ENCODE measurements at places on chromosomes 2 and 18.

GRCh38 chr2:196149948-196150347 lies 21.4 kb downstream of the STK17B start:
- DNase-seq, result no peak

DNA sequence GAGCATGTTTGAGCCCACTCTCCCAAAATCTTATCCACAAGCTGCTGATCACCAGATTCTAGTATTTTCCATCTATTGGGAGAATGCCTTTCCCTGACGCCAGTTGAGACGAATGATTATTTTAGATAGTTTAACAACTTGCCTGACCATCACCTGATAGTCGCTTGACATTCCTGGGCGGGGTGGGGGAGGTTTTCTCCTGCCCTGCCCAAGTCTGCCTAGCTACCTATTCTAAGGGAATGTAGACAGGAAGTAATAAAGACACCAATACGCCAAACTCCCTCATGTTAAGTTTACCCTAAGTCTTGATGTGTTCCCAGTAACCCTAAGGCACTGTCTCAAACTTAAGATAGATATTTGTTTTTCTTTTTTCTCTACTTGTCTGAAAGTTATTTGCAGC lies 4.6 kb upstream of the ACAA2 start:
- no peak for DNase-seq

GRCh38 chr2:47654790-47655562 lies 128.0 kb upstream of the MSH6 start:
- no peak for DNase-seq

DNA sequence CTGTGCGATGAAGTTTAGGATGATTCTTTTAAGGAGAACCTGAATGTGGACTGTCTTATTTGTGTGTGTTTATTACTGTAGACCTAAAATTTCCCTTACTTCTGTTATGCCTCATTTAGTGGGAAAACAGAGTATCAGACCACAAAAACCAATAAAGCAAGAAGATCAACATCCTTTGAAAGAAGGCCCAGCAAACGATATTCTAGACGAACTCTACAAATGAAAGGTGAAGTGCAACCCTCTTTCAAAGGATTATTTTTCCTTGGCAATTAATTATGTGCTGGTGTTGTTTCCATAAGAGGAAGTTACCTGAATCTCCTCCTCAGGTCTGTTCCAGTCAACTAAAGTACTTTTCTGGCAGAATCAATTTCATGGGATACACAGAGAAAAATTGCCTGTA lies 78.6 kb downstream of the EPB41L5 start:
- DNase-seq, result no peak

GRCh38 chr2:209388446-209389037 lies 35.3 kb upstream of the MAP2 start:
- no peak for DNase-seq

DNA sequence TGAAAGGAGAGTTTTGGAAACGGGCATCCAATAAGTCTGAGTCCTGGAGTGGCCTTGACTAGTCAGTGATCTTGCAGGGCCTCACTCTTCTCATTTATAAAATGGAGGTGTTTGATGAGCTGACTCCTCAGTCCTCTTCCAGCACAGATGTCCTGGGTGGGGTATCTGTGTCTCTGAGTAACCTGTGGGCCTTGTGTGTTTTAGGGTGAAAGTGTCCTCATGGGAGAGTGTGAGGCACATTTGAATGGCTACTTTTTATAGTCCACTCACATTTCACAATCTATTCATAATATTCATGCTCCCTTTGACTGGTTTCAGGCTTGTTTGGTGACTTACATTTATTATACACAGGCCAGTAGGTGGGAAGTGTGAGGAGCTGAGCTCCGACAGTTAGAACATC lies 106.4 kb upstream of the CELF4 start:
- DNase-seq, result no peak

GRCh38 chr18:48229552-48229981 lies 179.6 kb downstream of the ZBTB7C start:
- no peak for DNase-seq

- peak; percentile 22 for DNase-seq
These were observed 909 bp downstream of the TGFA start for GRCh38 chr2:70552501-70553333.

- no peak for DNase-seq
These were observed 106.0 kb upstream of the CYP1B1 start for GRCh38 chr2:38181806-38182491.

DNA sequence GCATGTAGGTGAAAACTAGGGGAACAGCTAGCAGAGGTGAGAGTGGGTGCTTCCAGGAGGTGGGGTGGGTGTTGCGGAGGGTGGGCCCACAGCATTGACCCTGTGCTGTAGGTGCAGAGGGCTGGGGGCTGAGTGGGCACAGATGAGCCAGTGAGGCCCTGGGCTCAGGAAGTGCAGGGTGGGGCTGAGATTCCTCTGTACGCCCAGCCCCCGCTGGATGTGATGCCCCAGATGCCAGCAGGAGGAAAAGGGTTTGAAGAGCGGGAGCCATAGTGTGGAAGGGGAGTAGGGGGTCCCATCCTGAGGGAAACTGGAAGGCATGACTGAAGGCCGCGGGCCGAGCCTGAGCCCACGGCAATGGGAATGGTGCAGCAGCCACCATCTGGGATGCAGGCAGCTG lies 14.1 kb upstream of the OTOS start:
- no peak for DNase-seq

DNA sequence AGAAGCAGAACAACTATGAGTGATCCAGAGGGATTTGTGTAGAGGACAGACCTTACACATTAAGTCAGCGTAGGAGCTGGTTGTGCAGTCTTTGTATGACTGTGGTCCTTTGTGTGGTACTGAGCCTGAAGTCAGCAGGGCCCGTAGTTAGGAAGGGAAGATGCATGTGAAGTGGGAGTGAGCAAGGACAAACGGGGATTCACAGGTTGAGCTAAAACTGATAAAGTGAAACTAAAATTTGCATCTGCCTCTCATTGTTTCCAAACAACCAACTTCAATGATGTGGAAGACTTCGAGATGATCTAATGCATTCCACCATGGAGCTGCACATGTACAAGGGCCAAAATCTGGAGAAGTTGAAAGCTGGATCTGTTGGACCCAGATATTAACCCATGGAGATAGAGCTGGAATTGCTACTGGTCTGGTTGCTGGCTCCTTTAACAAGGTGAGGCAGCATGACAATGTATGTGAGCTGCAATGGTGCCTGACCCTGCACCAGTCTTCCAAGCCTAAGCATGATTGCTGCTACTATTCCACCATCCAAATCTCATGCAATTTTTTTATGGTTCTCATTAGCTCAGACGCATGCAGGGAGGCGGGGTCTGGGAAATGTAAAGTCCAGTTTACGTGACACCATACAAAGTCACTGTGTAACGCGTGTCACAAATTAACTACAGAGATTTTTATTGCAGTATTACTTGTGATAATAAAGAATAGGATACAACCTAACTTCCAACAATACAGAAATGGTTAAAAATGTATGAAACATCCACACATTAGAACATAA lies 12.1 kb upstream of the CYBRD1 start:
- DNase-seq, result no peak

DNA sequence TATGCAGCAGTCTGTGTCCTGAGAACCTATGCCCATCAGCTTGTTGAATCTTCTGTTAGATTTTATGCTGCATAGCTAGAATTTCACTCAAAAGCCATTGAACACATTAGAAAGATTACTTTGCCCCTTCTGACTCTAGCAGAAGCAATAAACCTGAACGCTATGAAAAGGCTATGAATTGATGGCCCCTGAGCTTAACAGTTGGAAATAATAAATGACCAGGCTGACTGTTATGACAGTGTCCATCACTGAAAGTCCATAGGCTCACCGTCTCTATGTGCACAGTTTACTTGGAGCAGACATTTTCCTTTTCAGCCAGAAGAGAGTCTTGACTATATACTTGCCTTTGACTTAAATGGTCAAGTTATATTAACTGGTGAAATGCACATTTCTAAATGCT lies 1618.8 kb upstream of the ACVR2A start:
- no peak for DNase-seq

- no peak for DNase-seq
These were observed 6.9 kb downstream of the METTL4 start for GRCh38 chr18:2564373-2564772.

- DNase-seq, result no peak
These were observed 81.6 kb upstream of the CYRIA start for GRCh38 chr2:16747257-16747656.

DNA sequence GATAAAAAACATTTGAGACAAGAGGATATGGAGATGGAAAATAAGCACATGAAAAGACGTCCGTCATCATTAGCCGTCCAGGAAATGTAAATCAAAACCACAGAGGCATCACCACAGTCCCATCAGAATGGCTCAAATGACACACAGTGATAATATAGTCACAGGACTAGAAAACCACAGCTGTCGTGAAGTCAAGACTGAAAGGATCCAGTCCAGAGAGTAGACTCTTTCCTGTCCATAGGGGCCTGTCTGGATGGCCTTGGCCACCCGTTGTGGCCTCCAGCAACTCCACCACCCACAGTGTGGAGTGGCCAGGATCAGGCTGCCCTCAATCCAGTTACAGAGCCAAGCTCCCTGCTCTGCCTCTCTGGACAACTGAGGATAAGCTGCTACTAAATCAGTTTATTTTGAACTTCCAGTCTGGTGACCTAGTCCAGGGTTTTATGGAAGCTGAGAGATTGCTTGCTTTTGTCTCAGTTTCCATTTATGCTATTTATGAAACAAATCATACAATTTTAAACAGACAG lies 60.4 kb downstream of the RHOB start:
- no peak for DNase-seq

- DNase-seq, result no peak
These were observed 34.1 kb upstream of the SOS1 start for GRCh38 chr2:39154944-39155343.

DNA sequence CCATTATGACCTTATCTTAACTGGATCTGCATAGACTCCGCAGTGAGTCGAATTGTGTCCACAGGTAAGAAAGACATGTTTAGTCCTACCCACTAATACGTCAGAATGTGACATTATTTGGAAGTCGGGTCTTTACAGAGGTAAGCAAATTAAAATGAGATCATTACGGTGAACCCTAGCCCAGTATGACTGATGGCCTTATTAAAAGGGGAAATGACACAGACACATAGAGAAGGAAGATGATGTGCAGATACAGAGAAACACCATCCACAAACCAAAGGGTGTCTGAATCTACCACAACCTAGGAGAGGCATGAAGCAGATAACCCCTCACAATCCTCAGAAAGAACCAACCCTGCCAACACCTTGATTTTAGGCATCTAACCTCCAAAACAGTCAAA lies 135.6 kb downstream of the GALNT1 start:
- DNase-seq, result no peak

- DNase-seq, result no peak
These were observed 166.7 kb upstream of the SLC39A10 start for GRCh38 chr2:195490319-195490718.

- no peak for DNase-seq
These were observed 115.4 kb downstream of the TMEM131 start for GRCh38 chr2:97880334-97880733.

GRCh38 chr18:31591113-31591512 lies 564 bp upstream of the TTR start:
- no peak for DNase-seq

DNA sequence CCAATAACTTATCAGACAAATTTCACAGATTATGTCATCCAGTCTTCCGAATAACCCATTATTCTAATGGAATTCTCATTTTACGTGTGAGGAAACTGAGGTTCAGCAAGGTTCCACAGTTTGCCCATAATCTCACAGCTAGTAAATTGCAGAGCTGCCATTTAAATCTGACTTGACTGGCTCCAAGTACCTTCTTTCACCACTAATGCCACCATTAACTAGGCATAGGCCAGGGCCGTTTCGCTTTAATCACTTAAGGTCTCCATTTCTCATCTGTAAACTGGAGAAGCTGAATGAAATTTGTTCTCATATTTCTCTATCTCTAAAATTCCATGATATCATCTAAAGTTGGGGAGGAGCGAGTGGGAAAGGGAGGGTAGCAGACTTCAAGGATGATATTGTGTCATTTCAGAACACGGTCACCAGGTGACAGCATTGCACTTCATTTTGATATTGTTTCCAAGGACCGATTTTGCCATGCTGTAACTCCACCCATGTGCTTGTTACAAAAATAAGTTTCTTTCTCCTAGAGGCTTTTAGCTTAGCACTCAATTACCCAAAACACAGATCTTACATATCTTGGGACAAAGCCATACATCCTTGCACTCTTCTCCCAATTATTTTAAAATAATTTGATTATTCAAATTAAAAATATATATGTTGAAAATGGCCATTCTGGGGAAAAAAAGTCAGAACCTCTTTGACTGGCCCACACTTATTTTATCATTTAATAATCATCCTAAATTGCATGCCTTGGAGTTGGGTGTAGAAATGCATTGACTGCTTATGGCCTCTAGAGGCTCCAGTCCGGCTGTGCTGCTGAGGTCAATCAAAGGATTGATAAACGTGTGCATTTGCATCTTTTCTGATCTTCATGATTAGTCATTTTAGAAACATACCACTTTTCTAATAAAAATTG lies 123.8 kb downstream of the AKAIN1 start:
- peak; percentile 34 for DNase-seq

- DNase-seq, result no peak
These were observed 142.0 kb downstream of the COPS8 start for GRCh38 chr2:237227592-237228280.

DNA sequence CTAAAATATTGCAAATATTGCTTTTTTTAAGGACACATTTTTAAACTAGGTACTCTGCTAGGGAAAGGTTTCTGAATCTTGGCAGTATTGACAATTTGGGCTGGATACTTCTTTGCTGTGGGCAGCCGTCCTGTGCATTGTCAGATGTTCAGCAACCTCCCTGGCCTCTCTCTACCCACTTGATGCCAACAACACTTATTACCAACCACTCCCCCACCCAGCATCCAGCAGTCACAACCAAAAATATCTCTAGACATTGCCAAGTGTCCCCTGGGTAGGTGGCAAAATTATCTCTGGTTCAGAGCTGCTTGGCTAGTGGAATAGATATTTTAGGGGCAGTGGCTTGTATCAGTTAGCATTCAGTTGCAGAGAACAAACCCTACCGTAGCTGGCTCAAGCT lies 114.3 kb upstream of the PNPT1 start:
- DNase-seq, result no peak

- no peak for DNase-seq
These were observed 61.9 kb upstream of the ALPP start for GRCh38 chr2:232316461-232317330.

DNA sequence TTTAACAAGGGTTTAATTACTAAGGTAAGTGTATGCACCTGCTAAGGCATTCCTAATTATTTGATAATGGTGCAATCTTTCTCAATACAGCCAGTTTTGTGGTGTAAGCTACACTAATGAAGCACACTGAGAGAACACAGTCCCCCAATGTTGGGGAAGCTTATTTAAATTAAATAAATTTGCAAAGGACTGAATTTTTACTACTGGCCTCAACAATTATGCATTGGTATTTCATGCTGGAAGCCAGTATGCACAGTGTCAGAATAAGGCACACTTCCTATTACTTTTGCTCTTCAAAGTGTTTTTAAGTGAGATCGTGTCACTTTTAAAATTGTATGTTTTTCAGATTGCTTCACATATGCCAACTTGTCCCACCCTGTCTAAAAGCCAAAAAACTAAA lies 103.2 kb upstream of the ZNF521 start:
- DNase-seq, result no peak

GRCh38 chr2:19371996-19372582 lies 13.7 kb upstream of the OSR1 start:
- no peak for DNase-seq

GRCh38 chr2:42959234-42960001 lies 167.0 kb upstream of the HAAO start:
- DNase-seq, result no peak

- no peak for DNase-seq
These were observed 357.1 kb downstream of the EN1 start for GRCh38 chr2:118490330-118490729.
